ENCODE measurements at places on chromosomes 11 and 22. TPM values are rescaled to one million over a fixed set of nuclear protein-coding genes. Genes with fewer than 3 reads are reported as not detected.

CCDC117 gene
- 37.9 TPM for total RNA-seq

H19 gene
- 316 TPM for total RNA-seq

RHOG gene
- total RNA-seq, result 31.4 TPM

MRPL11 gene
- 70.3 TPM for total RNA-seq

VPREB1 gene
- total RNA-seq, result not detected

USP35 gene
- 25.1 TPM for total RNA-seq

FGF4 gene
- not detected for total RNA-seq

SLC17A6 gene
- total RNA-seq, result not detected

DDI1 gene
- total RNA-seq, result not detected

NCAM1 gene
- 203 TPM for total RNA-seq

SLCO2B1 gene
- not detected for total RNA-seq

MGAT3 gene
- total RNA-seq, result 38.0 TPM

KCNK7 gene
- 0.25 TPM for total RNA-seq

CXCR5 gene
- not detected for total RNA-seq

TTC38 gene
- 76.2 TPM for total RNA-seq

C1QTNF4 gene
- 80.9 TPM for total RNA-seq

APOL4 gene
- total RNA-seq, result 0.27 TPM

PATE2 gene
- total RNA-seq, result not detected

DAGLA gene
- 5.5 TPM for total RNA-seq

TREH gene
- not detected for total RNA-seq

SAA2 gene
- not detected for total RNA-seq

OR4C12 gene
- total RNA-seq, result not detected

UBQLNL gene
- total RNA-seq, result 3.4 TPM

MYOD1 gene
- total RNA-seq, result not detected

ZP1 gene
- total RNA-seq, result not detected

BACE1 gene
- total RNA-seq, result 25.3 TPM

TAGLN gene
- total RNA-seq, result 1,828 TPM

PKP3 gene
- total RNA-seq, result 0.09 TPM

EWSR1 gene
- 233 TPM for total RNA-seq

SCN4B gene
- total RNA-seq, result 0.21 TPM

C11orf16 gene
- total RNA-seq, result not detected

WBP2NL gene
- total RNA-seq, result not detected
